Stimulated activated CD8-positive, alpha-beta memory T cell treated with anti-CD3 and anti-CD28 coated beads, Interleukin-7, amount 100 ng/mL, for 1 hour (primary cell): ENCODE measurements at places on chromosomes 16 and 17.

DNA sequence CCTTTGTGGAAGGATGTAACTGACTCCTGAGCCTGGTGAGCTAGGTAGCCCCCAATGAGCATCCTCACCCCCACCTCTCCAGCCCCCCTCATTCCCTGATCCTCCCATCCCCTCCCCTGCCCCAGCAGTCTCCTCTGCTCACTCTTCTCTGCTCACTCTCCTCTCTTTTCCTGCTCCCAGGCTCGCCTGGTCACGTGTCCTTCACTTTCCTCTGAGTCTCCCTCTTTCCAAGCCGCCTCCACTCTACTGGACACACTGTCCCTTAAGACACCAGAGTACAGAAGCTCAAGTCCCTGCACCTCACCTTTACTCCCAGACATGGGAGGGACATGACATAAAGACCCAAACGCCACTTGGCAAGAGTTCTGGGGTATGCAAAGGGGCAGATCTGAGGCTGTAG, 76.3 kb upstream of the RBL2 start:
- DNase-seq = no peak

- no peak for DNase-seq
Observed at GRCh38 chr16:81264386-81264785, 25.9 kb downstream of the BCO1 start.

DNA sequence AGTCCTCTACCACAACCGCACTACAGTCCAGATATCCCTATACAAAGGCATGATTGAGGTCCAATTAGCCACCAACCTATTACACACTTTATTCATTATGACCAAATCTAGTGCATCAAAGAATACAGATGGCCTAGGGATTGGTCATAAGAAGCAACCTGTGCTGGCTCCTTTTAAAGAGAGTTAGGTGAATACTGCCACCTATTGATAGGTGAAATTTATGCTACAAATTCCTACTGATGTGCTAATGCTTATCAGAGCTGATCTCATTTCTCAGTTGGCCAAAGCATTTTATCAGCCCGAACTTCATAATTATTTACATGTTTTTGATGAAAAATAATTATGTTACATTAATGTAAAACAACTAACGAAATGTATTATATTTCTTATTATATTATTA, 166.3 kb downstream of the ANKFN1 start:
- DNase-seq = no peak

DNA sequence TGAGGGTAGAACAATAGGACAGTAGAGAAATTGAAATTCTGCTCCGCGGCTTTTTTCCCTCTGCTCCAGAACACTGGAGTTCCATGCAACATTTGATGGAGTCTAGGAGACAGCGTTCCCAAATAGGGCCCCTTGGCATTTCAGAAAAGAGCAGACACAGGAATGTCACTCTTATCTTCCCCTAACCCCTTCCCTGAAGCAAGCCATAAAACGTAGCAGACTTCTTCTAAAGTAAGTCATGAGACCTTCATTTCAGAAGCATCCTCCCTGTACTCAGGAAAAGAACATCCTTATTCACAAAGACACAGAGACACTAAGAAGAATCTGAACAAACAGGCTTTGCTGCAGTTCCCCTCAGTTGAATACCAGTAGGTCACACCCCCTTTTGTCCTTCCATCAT, 296.1 kb upstream of the SOX9 start:
- no peak for DNase-seq

GRCh38 chr17:81132770-81133723, 32.3 kb upstream of the PVALEF start:
- DNase-seq = no peak

DNA sequence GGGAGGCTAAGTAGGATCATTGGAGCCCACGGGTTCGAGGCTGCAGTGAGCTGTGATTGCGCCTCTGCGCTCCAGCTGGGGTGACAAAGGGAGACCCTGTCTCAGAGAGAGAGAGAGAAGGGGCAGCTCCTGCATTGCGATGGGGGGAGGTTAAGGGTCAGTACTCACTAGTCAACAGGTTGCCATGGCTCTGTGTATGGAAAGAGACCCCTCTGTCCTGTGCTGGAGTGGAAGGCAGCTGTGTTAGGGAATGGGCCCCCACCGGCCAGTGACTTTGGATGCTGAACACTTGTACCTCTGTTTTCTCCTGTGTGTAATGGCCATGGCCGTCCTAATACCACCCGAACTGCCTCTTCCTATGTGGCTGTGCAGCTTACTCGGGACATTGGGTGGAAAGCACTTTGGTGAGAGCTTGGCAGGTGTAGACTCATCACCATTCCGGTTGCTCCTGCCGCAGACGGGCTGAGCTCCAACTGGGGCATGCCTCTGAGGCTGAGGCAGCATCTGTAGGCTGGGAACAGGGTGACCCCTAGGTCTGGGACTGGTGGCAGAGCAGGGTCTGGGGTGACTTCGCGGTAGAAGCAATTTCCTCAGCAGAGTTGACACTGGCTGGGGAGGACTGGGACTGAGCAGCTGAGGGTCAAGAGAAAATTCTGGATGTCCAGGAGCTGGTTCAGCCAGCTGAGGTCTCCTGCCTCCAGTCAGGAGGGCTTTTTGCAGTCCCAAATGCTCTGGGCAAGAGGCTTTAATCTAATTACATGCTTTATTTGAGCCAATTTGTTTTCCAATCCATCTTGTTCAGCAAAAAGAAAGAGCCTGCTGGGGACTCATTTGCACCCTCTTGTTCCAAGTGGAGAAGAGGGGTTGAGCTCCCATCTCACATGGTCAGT, 184.5 kb downstream of the NTN1 start:
- DNase-seq = no peak

GRCh38 chr16:4746215-4746614, 11.9 kb downstream of the DNAAF8 start:
- no peak for DNase-seq

GRCh38 chr16:60107871-60108270, 1373.8 kb upstream of the GOT2 start:
- DNase-seq = no peak

DNA sequence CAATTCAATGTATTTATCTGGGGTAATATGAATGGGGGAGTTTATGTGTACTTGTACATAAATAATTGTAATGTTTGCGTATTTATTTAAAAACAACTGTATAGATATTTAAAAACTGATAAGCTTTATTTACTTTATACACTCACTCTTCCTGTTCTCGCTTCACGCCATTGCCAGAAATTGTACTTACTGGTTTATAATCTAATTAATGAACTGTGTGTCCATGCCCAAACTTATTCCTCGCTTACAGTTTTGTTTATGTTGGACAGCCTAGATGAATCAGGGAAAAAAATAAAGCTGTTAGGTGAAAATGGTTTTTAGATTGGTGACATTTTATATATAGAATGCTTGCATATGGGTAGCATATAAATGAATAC, 30.8 kb downstream of the AATF start:
- no peak for DNase-seq

DNA sequence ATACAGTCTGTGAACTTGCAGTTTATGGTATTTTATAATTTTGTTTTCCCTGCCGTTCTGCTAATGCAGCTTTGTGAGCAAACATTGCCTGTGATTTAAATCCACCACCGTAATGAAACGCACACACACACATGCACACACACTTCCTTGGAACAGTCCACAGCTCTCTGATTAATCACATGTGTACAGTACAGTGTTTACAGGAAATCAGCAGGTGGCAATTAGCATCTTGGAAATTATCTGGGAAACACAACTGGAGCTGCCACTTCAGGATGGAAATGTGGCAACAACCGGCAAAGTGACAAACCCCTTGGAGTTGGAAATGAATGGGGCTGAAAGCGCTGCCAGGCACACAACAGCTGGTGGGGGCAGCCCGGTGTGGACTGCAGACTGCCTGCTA, 12.9 kb upstream of the ZKSCAN2 start:
- DNase-seq = no peak

- no peak for DNase-seq
Observed at GRCh38 chr17:18025241-18025944, 13.6 kb downstream of the ATPAF2 start.

DNA sequence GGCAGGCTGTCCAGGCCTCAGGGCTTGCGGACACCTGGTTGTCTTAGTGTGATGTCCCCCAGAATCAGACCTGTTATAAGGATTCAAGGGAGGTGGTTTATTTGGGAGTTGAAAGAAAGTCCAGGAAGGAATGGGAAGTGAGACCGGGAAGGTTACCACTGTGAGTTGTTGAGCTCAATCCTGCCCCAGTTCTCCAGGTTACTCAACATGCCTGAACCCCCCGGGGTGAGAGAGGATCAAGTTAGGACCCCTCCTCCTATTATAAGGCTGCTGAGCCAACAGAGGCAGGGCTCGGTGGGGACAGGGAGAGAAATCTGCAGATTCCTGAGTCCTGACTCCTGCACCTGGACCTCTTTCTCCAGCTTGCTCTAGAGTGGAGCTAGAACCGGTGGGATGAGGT, 86.4 kb downstream of the MRM1 start:
- no peak for DNase-seq

DNA sequence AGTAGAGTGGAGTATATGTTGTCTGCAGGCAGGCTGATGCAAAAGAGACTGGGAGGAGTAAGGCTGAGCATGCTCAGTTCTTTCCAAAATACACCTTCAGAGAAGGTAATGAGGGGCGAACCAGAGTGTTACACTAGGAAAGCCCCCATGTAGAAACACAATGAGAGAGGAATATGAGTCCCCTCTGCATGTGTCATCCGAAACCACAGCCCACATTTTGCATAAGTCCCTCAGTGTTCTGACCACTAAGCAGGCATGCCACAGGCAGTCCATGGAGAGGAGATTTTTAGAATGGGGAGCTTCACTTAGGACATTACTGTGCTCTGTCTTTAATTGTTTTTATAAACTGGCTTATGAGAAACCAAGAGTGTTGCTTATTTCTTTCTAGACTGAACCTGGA, 32.0 kb downstream of the SLC6A2 start:
- no peak for DNase-seq

DNA sequence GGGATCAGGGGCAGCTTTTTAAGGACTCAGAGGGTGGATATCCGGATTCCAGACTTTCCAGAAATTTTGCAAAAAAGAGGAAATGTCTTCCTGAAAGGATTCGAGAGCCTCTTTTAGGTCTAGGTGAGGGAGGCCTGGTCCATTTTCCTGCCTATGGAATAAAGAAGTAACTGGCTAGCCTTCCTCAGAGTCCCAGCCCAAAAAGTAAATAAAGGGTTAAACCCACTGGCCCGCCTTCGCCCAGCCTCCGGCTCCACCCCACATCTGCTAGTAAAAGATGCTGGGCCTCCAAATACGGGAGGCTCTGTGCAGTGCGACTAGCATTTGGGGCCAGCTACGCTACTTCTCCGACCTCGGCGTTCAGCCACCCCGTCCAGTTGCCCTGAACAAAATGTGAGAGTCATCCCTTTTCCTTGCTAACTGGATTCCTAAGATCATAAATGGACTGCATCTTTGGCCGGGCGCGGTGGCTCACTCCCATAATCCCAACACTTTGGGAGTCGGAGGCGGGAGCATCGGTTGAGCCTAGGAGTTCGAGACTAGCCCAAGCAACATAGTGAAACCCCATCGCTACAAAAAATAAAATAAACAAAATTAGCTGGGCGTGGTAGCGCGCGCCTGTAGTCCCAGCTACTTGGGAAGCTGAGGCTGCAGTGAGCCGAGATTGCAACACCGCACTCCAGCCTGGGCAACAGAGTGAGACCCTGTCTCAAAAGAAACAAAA, 824 bp upstream of the MPP2 start:
- no peak for DNase-seq

DNA sequence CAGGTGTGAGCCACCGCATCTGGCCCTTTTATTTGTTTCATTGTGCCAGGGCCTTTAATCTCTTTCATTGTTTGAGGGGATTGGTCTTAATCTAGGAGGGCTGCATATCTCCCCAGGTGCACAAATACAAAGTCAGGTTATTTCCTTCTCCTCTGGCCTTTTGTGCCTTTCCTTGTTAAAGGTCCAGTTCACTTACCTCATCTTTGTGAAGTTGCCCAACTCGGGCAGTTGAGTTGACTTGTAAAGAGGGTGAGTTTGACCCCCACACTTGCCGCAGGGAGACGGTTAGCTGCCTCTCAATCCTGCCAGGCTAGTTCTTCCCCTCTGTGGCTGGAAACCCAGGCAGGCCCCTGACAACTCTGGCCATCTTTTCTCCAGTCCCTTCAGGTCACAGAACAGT, 33.4 kb downstream of the TMEM92 start:
- no peak for DNase-seq

DNA sequence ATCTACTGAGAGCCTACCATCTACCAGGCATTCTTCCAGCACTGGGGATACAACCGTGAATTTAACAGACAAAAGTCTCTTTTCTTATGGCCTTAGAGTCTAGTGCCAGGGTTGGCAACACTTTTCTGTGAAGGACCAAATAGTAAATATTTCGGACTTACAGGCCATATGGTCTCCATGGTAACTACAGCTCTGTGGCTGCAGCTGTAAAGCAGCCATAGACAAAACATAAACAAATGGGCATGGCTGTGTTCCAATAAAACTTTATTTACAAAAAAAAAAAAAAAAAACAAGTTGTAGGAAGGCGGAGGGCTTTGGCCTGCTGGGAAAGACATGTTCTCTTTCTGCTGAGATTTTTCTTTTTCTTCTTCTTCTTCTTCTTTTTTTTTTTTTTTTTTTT, 98.7 kb downstream of the ABCC12 start:
- no peak for DNase-seq

- DNase-seq = no peak
Observed at GRCh38 chr17:80286638-80286960, 25.9 kb downstream of the RNF213 start.

- DNase-seq = no peak
Observed at GRCh38 chr17:29042679-29043538, at the start of gene PIPOX. PIPOX (plus strand) TSS chr17:29043141; CDS start chr17:29043226, 85 bp downstream.

- no peak for DNase-seq
Observed at GRCh38 chr16:7318686-7319085, 14.0 kb upstream of the RBFOX1 start.

GRCh38 chr16:49875806-49876715, 20.1 kb upstream of the ZNF423 start:
- no peak for DNase-seq

DNA sequence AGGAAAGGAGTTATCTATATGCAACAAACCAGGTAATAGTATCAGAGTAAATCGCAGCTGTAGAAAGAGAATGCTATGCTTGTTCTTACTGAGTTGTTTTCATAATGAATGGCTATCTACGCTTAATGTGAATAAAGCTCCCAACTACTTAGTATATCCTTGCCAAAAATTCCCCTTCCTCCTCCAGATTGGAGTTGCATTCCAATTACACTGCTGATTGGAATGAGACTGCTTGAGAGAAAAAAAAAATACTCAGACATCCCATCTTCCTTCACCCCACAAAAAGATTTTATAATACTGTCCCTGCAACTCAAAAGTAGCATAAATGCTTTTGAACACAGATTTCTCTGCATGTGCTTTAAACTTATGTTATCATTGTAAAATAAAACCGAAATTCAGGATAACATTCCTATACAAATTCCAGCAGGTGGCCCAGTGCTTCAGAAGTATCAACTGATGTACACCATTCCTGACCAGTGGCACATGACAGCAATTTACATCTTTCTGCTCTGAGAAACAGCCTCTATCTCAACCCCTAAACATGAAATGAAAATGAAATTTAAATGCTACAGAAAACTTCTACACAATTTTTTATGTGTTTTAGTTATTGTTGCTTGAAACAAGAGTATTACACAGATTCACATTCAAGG, 47.0 kb downstream of the SMURF2 start:
- DNase-seq = no peak

GRCh38 chr16:79613009-79613408, 12.5 kb upstream of the MAF start:
- no peak for DNase-seq
